ENCODE measurements at places on chromosomes 4 and X.

DNA sequence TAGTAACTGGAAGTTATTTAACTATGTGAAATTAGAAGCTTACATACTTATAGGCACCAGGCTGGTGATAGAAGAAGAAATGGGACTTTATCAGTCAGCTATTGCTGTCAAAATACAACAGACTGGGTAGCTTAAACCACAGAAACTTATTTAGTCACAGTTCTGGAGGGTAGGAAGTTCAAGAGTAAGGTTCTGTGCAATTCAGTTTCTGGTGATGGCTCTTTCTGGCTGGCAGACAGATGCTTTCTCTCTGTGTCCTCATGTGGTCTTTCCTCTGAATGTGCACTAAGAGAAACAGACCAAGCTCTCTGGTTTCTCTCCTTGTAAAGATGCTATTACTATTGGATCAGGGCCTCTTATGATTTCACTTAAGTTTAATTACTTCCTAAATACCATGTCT is 92.1 kb upstream of the ANKRD50 start:
- no peak for DNase-seq

GRCh38 chrX:112761242-112762207 is 79.1 kb downstream of the AMOT start:
- DNase-seq = no peak

DNA sequence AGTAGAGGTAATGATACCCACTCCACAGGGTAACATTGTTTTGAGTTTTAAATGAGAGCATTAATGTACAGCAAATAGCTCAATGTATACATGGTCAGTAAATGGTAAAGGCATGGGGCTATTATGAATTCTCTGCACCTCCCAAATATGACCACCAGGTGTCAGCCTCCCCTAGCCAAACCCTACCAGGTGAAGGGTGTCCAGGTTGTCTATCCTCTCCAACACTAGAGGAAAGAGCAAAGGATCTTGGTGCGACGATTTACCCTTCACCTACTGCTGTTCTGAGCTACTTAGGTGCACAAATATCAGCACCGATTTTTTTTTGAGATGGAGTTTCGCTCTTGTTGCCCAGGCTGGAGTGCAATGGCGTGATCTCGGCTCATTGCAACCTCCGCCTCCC is 26.5 kb upstream of the XIAP start:
- peak; percentile 11 for DNase-seq

- DNase-seq = no peak
Observed at GRCh38 chrX:133294126-133294525, 76.0 kb upstream of the TFDP3 start.

- DNase-seq = no peak
Observed at GRCh38 chr4:176150356-176150682, 45.1 kb downstream of the SPATA4 start.

DNA sequence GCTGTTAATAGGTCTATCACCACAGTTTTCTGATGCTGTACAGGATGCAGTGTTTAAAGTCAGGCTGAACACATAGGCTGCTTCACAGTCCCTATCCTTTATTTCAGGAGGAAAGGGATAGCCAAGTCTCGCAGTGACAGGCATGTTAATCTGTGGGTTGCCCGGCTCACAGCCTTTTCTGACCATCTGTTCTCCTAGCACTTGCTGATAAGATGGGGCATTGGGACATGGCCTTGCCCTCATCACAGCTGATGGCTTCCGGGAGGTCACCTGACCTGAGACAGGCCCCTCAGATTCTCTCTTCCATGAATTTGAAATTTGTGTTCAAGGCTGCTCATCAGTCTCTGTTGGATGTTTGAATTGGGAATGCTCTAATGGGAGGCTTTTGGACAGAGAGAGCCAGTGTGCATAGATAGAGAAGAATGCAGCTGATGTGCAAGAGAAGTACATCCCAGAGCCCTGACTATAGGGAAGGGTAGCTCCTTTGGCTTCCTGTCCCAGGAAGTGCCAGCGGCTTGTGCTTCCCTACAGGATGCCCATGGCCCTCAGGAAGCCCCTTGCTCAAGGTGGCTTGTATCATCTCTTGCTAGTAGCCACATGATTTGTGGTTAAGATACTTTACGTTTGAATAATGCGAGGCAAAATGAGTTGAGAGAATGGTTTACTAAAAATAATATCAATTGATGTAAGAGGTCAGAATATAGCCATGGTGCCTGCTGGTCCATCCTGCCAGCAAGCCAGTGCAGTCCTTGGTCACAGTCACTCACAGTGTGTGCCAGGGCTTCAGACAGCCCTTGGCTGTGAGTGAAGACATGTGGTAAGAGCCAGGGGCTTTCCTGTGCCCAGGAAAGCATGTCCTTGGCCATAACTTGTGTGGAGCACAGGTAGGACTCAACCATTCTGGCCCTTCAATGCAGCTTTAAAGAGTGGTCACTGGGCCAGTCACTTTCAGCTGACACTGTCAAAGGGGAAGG is 88.6 kb downstream of the TSPAN7 start:
- DNase-seq = no peak

DNA sequence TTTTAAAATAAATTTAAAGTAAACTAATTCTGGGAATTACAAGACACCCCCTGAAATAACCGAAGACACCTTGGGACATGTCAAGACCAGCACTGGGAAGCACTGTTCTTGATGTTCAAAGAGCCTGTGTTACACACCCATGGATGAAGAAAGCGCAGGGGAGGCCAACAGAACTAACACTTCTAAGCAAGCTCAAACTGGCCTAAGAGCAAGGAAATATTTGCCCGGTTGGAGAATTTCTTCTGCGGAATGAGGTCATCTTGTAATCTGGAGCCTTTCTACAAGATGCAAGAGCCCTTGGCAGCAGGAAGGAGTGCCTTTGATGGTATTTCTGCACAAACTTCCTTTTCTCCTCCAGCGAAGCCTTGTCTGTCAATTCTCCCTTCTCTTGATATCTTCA is 9.3 kb upstream of the EFHC2 start:
- no peak for DNase-seq

GRCh38 chr4:128690011-128690410 is 119.5 kb upstream of the JADE1 start:
- no peak for DNase-seq
